ENCODE measurements at places on chromosomes 5 and 9.

DNA sequence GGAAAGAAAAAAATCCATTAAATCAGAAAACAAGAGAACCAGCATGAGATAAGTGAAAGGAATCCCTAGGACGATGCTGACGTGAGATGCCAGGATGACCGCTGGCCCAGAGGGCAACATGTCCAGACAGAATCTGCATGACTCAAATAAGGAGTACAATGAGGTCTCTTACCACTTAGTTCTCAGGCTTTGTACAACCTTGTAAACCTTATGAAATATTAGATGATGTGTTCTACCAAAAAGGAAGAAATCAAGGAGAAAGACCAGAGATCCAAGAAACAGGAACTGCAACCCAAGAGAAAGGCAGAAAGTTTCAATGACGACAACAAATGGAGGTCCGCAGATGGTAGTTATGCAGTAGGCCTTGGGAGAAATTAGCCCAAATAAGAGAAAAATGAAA, 2.8 kb upstream of the GPR150 start:
- no peak for DNase-seq

GRCh38 chr5:150302301-150303069, at the start of gene ARSI:
Gene ARSI, minus strand, starts transcription at chr5:150302905. Its CDS starts 532 bp downstream, at chr5:150302373.
- DNase-seq: no peak

DNA sequence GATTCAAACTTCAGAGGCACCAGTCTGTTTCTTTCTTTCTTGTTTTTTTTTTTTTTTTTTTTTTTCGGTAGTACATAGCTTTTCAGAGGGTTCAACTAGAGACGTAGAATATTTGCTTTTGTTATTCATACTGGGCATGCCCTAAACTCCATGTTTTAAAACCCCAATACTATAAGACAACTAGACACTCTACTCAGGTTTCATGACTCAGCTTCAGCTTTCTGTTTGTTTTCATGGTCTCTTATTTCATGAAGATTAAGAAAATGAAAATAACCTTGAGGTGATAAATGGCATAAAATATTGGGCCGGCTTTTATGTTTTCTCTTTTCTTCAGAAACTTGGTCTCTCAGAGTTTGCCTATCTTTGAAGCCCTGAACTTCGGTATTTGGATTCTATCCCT, 2126.3 kb upstream of the ACO1 start:
- DNase-seq: no peak

DNA sequence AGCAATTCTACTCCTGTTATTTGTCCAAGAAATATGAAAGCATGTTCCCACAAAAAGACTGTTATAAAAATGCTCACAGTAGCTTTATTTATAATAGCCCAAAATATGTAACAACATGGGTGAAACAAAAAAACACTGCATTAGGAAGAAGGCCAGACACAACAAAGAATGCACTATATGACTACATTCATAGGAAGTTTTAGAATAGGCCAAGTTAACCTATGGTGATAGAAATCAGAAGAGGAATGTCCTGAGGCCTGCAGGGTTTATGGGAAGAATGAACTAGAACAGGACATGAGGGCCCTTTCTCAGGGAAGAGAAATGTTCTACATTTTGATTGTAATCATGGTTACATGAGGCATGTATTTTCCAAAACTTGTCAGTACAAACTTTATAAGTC, 24.7 kb upstream of the TAS2R1 start:
- no peak for DNase-seq

DNA sequence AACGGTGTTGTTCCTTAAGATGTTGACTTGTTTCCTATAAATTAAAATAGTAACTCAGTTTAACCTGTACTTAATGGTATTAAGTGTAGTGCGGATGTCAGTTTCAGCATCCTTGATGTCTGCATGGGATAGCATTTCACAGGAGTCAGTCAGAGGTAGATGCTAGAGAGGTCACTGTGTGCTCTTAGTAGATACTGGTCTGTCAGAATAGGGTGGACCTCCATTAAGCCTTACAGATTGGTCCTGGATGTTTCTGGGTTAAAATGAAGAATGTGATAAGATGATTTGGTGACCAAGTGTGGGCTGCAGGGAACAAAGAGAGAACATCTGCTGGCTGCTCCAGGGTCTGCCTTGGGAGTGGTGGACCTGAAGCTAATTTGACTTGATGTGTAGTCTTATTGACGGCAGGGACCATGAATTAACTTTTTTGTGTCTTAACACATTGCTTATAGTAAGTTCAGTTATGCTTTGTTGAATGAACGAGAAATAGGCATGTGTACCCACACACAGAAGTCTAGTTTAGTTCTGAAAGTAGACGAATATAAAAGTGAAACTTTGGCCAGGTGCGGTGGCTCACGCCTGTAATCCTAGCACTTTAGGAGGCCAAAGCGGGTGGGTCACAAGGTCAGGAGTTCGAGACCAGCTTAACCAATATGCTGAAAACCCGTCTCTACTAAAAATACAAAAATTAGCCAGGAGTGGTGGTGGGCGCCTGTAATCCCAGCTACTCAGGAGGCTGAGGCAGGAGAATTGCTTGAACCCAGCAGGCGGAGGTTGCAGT, 12.5 kb downstream of the RAB24 start:
- DNase-seq: no peak

DNA sequence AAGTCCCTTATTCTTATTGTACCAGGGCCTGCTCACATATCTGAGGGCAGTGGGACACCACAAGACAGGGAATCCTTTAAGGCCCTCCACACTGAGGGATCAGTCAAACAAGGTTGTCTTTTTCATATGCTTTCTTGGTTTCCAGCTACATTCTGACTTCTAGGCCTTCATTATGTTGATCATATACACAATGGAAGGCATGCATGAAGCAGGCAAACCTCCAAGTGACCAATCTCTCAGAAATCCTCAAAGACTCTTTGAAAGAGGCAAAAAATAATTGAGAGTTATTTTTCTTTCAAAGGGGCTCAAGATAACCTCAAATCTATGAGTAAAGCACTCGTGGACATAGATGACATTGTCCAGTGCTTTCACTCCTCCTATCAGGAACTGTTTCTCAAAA, 1195.9 kb upstream of the ACO1 start:
- DNase-seq: no peak

All from stimulated activated CD8-positive, alpha-beta memory T cell treated with anti-CD3 and anti-CD28 coated beads, Interleukin-7, amount 100 ng/mL, for 1 hour (primary cell).